ENCODE measurements at places on chromosomes 13 and 19. TPM values are rescaled to one million over a fixed set of nuclear protein-coding genes. Genes with fewer than 3 reads are reported as not detected.

PSG1 gene
- total RNA-seq: not detected

GPR42 gene
- not detected for total RNA-seq

PCDH20 gene
- 10.6 TPM for total RNA-seq

KIR3DL2 gene
- total RNA-seq: not detected

AMER2 gene
- total RNA-seq: not detected

ERICH6B gene
- total RNA-seq: not detected

ZGLP1 gene
- 5.3 TPM for total RNA-seq

FOXA3 gene
- not detected for total RNA-seq

RNF225 gene
- total RNA-seq: not detected

CYSLTR2 gene
- total RNA-seq: 4.0 TPM

RAB4B gene
- 38.2 TPM for total RNA-seq

OR7G3 gene
- not detected for total RNA-seq

NKPD1 gene
- total RNA-seq: 0.81 TPM

TUBA3C gene
- not detected for total RNA-seq

TRPM4 gene
- total RNA-seq: 65.9 TPM

ETV2 gene
- not detected for total RNA-seq

CALR3 gene
- total RNA-seq: not detected

SLC25A41 gene
- total RNA-seq: 0.71 TPM

ZNF582 gene
- 2.6 TPM for total RNA-seq

MYPOP gene
- 6.1 TPM for total RNA-seq

SYNGR4 gene
- not detected for total RNA-seq

ZNF135 gene
- total RNA-seq: 9.5 TPM

CD79A gene
- total RNA-seq: not detected

CRTC1 gene
- total RNA-seq: 11.2 TPM

VSTM1 gene
- total RNA-seq: not detected

MLLT1 gene
- total RNA-seq: 31.4 TPM

IZUMO1 gene
- total RNA-seq: not detected

ARHGEF7 gene
- total RNA-seq: 117 TPM

KLK15 gene
- total RNA-seq: not detected

MYH14 gene
- total RNA-seq: 11.1 TPM

APOC1 gene
- total RNA-seq: 12.3 TPM

ERICH4 gene
- not detected for total RNA-seq

C1QTNF9 gene
- 0.41 TPM for total RNA-seq

KLK10 gene
- total RNA-seq: not detected

ZNF90 gene
- 12.7 TPM for total RNA-seq

GAPDHS gene
- not detected for total RNA-seq

GARIN5A gene
- total RNA-seq: not detected

LYPD5 gene
- total RNA-seq: 6.5 TPM

NCR1 gene
- 2.2 TPM for total RNA-seq

C1QTNF9B gene
- total RNA-seq: not detected

KLK1 gene
- not detected for total RNA-seq

PEAK3 gene
- total RNA-seq: 3.0 TPM

KDELR1 gene
- 79.9 TPM for total RNA-seq

VAV1 gene
- total RNA-seq: 12.2 TPM

NBEA gene
- 10.2 TPM for total RNA-seq

PCDH17 gene
- total RNA-seq: 4.1 TPM

TNFSF9 gene
- total RNA-seq: 0.27 TPM

ATP4A gene
- total RNA-seq: not detected

OR2Z1 gene
- not detected for total RNA-seq

ZNF573 gene
- total RNA-seq: 18.8 TPM

NOSIP gene
- 30.8 TPM for total RNA-seq

CEACAM4 gene
- not detected for total RNA-seq

ZNF154 gene
- total RNA-seq: 3.0 TPM

STOML3 gene
- not detected for total RNA-seq

ZNF793 gene
- 12.1 TPM for total RNA-seq

MBD3L2 gene
- not detected for total RNA-seq

LRFN3 gene
- 26.7 TPM for total RNA-seq

MIR17HG gene
- total RNA-seq: 2.7 TPM

TNNT1 gene
- total RNA-seq: not detected
